A549 (cell line): ENCODE measurements at places on chromosomes 4 and X.

- DNase-seq = no peak
Observed at GRCh38 chr4:7733201-7733600, 206.5 kb downstream of the AFAP1 start.

- DNase-seq = no peak
Observed at GRCh38 chrX:101383679-101384205, 2.2 kb downstream of the BTK start.

DNA sequence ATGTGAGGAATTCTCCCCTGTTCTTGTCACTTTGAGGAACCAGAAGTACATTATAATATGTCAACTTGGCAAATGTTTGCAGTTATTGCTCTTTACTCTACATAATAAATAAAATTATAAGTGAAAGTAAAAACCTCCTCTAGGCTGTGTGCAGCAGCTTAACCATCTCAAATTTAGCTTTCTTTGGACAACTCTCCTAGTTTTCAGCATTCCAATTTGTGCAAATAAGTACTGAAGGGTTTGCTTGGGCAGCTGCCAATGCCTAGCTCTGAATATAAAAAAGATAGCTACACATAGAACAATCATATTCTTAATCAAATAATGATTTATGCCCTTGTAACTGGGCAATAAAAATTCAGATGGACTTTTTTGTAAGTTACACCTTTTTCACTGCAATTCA, 82.5 kb downstream of the GASK1B start:
- no peak for DNase-seq

GRCh38 chr4:2803624-2804448, 11.0 kb downstream of the SH3BP2 start:
- no peak for DNase-seq

GRCh38 chrX:108245462-108245861, 153.9 kb downstream of the ATG4A start:
- no peak for DNase-seq

DNA sequence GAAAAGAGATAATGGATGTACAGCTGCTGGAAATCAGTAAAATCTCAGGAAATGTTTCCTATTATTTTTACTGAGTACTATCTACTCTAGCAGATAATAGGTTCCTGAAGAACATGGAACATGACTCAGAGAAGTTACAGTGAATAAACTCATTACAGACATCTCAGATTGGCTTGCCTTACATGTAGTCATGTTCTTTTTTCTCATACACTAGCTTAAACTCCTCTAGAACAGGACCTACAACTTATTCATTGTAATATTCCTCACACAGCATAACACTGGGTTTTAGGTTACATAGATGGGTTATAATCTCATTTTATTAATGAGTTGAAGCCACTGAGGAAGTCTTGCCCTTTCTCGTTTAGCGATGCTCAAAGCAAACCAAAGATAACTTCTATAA, 86.9 kb upstream of the BMP2K start:
- DNase-seq = no peak
